ENCODE measurements at places on chromosomes 16 and 17.
A peak's percentile ranks its signal among the peaks of the same experiment; 100 is the strongest.

- DNase-seq, result no peak
Observed at GRCh38 chr17:8140065-8141029, 11.9 kb downstream of the PER1 start.

GRCh38 chr17:66304304-66305174, 2.1 kb downstream of the PRKCA start:
- no peak for DNase-seq

DNA sequence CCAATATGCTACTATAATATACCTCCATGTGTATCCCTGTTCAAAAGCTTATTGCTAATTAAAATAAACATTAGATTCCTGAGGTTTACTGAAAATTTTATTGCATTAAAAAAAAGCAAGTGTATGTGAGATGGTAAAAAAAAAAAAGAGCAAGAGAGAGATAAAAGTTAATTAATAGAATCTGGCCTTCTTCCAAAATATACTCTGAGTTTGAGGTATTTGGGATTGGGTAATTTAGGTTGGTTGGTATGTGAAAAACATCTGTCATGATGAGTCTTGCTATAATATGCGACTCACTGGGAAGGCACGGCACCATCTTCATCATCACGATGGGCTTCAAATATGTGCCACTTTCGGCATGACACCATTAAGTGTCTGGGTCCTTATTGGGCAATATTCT, 711.1 kb upstream of the SOX9 start:
- DNase-seq, result peak; percentile 63

- DNase-seq, result no peak
Observed at GRCh38 chr17:65049085-65049756, 7.3 kb downstream of the GNA13 start.

DNA sequence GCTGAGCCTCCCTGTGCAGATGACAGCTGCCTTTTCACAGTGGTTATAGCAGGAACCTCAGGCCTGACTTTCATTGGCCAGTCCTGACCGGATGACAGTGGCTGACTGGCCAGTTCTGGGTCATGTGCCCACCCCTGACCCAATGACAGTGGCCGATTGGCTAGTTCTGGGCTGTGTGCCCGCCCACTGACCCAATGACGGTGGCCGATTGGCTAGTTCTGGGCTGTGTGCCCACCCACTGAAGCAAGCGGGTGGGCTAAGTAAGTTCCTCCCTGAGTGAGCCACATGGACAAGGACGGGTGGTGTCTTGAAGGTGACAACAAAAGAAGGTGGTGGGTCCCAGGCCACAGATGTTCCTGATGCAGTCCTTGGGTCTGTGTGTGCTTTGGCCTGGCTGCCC, 9.5 kb downstream of the DEF8 start:
- no peak for DNase-seq

GRCh38 chr16:457732-458400, 32.4 kb downstream of the RAB11FIP3 start:
- no peak for DNase-seq

GRCh38 chr17:73592501-73592961, 51.7 kb downstream of the SDK2 start:
- no peak for DNase-seq

All from LoVo (cell line).